Mucosa of descending colon (tissue), 3 donors: ENCODE measurements at places on chromosomes 1 and 21. TPM values are rescaled to one million over a fixed set of nuclear protein-coding genes. Genes with fewer than 3 reads are reported as not detected.

Gene IGSF9
- 25.9 TPM for total RNA-seq

Gene BSND
- total RNA-seq: not detected

Gene FAM131C
- not detected for total RNA-seq

Gene NUDT4B
- 1.4 TPM for total RNA-seq

Gene WNT4
- total RNA-seq: 1.2 TPM

Gene CYP4A22
- total RNA-seq: not detected

- DNase-seq: no peak
Measured at GRCh38 chr1:8796812-8797211, 20.6 kb downstream of the RERE start.

Gene NGF
- total RNA-seq: 0.39 TPM

- DNase-seq: no peak
Measured at GRCh38 chr1:182752077-182752988, 37.2 kb upstream of the NPL start.

DNA sequence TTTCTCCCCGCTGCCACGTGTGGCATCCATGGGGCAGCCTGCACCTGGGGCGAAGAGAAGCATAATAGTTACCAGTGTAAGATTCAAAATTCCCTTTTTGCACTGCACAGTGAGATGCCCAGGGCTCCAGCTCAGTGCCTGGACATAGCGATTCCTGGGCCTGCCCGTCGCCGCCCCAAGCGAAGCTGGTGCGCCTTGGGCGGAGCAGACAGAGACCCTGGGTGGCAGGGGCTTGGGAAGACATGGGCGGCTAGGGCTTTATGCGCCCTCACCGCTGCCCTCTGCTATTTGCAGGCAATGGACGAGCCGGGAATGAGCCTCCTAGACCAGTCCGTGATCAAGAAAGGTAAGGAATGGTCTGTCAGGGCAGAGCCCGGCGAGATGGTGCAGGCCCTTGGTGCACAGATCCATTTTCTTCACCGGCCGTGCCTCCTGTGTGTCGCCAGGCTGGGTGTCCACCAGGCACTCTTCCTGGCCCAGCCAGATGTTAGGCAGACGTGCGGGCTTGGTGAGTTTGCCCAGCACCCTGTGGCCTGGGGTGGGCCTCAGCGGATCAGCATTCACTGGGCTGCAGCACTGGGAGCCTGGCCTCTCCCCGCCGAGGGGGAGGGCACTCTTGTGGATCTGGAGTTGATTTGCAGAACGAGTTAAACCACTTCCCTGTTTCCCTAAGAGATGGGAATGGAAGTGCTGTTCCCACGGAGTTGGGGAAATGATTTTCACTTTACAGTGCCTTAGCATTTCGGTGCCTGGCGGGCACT, 1.7 kb downstream of the TFAP2E start:
- no peak for DNase-seq

Gene TNFRSF4
- total RNA-seq: 0.80 TPM

DNA sequence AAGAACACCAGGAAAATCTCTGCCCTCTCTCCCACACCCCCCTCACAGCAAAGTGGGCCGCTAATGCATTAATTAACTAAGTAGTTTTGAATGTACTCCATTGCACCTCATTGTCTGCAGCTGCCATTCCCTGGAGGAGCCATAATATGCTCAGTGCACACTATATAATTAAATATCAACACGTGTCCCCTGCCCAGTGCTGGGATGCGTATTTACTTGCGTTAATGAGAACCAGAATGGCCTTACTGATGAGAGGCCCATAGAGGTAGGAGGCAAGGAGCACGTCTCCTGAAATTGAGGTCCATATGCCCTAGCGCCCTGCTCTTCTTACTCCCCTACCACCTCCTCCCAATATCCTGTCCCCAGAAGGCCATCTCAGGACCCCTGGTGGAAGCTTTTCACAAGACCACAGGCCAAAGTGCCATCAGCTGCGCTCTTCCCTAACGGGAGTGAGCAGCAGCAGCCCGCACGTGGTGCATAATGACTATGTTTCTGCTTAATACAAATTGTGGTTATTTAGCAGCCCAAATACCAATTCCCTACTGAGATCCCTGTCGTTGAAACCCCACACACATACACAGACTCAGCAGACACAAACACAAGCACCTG, 76.8 kb downstream of the PLXNA2 start:
- DNase-seq: no peak

DNA sequence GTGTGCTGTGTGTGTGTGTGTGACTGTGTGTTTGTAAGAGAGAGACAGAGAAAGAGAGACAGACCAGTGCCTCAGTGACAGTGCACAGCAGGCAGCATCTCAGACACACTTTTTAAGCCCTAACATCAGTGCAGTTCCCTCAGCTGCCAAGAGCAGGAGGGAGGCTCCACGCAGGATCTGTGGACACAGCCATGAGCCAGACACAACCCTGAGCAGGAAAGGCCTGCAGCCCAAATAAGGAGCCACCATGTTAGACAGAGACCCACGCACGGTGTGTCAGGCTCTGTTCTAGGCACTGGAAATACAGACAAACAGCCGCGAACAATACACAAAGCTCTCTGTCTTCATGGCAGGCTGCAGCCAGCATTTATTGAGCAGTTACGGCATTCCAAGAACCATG, 445.5 kb downstream of the MATN1 start:
- DNase-seq: no peak

DNA sequence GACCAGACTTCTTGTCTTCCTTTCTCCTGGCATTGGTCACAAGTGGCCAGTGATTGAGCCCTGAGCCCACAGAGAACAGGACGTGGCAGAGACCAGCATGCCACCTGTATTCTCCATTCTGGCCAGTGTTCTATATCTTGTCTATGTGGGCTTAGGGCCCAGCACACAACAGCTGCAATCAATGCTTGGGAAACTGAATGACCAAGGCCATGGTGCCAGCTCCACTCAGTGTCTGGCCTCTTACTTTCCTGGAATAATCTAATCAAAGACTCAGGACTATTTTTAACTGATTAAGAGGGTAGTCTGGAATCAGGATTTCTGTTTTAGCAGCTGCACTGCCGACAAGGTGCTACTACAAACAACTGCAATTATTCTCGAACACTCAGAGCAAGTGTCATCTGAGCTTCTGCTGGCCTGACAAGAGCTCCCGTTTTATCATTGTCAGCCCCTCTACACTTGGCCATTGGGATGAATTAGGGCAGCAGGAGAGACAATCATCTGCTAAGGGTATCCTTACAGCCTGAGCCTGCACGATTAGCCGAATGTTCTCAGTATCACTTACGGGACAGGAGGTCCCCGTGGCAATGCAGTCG, 74.4 kb upstream of the GRIK3 start:
- no peak for DNase-seq

DNA sequence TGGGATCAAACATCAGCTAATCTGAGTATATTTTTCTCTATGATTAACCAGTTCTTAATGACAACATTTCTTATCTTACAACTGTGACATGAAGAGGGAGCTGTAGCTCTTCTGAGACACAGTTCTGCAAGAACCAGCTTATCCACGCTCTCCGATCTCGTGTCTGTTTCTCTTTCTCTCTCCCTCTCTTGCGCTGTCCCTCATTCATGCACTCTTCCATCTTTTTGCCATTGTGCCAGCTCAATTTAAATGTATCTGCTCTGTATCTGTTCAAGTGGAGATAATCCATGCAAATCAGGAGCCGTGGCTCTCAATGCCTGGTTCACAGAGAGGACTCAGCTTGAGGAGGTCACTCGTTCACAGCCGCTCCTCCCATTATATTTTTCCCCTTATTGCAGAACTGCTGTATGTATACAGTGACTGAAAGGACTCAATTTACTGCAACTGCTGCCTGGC, 494.7 kb upstream of the ADGRL2 start:
- no peak for DNase-seq

Gene TMEM183A
- 73.9 TPM for total RNA-seq

Gene DYRK3
- 1.4 TPM for total RNA-seq

- no peak for DNase-seq
Measured at GRCh38 chr1:5570931-5571330, 421.3 kb downstream of the NPHP4 start.

GRCh38 chr1:88016947-88017346, 667.1 kb upstream of the PKN2 start:
- no peak for DNase-seq

Gene RXFP4
- 4.2 TPM for total RNA-seq

GRCh38 chr1:6497867-6498575, 6.6 kb upstream of the PLEKHG5 start:
- DNase-seq: no peak

- DNase-seq: peak; percentile 45
Measured at GRCh38 chr1:115837740-115838421, 3.0 kb downstream of the NHLH2 start.

DNA sequence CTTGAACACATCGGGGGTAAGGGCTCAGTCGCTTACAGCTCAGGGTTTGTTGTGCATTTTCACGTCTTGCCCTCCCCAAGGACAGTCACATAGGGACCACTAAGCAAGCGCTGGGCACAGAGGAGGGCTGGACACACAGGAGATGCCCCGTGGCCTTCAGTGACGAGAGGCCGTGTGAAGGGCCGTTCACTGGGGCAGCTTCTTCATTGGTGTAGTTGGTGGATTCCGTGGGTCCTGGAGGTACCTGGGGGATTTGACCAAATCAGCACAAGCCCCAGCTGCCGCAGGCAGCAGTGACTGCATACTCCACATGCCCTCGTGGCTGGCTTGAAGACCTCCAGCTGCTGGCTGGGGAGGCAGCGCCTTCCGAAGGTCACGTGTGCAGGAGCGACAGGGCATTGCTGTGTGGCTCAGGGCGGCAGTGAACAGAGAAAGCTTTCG, 100.8 kb upstream of the C1orf174 start:
- DNase-seq: no peak

Gene SLC2A1
- 74.3 TPM for total RNA-seq
